Cortex of kidney (tissue), 1 donor: ENCODE measurements at places on chromosomes 13 and 19.

DNA sequence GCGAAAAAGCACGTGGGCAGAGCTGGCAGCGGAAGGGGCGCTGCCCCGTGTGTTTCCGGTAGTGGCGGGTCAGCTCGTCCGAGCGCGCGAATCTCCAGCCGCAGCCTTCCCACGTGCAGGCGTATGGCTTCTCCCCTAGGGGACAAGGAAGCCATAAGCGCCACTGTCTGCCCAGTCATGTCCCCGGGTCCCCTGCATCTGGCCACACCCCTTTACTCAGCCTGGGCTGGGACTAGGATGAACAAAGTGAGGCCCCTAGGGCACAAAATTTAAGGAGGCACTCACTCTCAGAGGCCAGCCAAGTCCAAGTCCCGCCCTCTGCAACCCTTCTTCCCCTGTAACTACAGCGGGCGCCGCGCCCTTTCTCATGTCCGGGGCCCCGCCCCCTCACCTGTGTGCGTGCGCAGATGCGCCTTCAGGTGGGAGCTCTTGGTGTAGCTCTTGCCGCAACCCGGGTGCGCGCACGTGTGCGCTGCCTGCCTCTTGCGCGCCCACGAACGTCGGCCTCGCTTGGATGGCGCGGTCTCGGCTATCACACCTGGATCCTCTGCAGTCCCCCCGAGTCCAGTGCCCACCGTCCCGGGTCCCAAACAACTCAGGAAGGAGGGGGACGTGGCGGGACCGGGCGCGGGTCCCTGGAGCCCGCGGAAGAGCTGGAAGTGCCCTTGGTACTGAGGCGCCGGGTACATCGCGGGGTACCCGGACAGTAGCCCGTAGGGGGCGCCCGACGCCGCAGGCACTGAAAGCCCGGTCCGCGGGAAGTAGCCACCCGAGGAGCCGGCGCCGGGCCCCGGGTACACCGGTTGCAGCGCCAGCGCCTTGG, 1.9 kb downstream of the KLF1 start:
- no peak for DNase-seq

DNA sequence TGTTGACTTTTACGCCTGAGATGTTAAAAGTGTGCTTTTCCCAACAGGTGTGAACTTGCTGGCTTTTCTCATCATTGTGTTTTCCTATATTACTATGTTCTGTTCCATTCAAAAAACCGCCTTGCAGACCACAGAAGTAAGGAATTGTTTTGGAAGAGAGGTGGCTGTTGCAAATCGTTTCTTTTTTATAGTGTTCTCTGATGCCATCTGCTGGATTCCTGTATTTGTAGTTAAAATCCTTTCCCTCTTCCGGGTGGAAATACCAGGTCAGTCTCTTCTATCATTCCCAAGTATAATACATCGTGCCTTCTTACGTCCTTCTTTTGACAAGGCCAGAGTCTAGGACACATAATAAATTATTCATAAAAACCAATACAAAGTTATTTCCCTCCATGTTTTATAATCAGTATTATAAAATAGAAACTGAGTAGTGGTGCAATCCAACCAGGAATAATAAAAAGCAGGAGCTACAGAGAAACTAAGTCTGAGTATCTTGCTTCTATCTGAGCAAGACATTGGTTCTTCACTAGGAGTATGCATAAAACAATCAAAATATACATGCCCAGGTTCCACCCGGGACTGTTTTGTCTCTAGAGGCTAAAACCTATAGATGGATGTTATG, 57.9 kb downstream of the RXFP2 start:
- DNase-seq, result no peak

GRCh38 chr19:30281906-30282305, 90.3 kb upstream of the ZNF536 start:
- DNase-seq, result no peak

- no peak for DNase-seq
Observed at GRCh38 chr13:97574926-97575325, 141.0 kb downstream of the RAP2A start.

GRCh38 chr13:46031581-46032263, 20.8 kb downstream of the ZC3H13 start:
- no peak for DNase-seq

- DNase-seq, result no peak
Observed at GRCh38 chr19:28402701-28403290, 810.2 kb downstream of the UQCRFS1 start.

GRCh38 chr19:1441022-1441426, 2.8 kb downstream of the RPS15 start:
- DNase-seq, result no peak
